ENCODE measurements at places on chromosomes 5 and 9.

DNA sequence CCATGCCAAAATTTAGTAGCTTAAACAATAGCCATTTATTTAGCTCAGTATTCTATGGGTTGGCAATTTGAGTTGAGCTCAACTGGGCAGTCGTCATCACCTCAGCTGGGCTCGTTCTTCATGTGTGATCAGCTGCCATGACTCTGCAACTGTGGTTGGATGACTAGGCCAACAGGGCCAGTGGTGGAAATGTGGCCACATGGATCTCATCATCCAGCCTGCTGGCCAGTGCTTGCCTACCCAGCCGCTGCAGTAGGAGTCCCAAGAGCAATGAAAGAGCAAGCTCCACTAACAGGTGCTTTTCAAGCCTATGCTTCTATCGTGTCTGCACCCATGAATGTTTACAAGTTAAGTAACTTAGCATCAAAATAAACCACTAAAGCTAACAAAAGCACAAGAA is 158.0 kb downstream of the ATPSCKMT start:
- DNase-seq: no peak

DNA sequence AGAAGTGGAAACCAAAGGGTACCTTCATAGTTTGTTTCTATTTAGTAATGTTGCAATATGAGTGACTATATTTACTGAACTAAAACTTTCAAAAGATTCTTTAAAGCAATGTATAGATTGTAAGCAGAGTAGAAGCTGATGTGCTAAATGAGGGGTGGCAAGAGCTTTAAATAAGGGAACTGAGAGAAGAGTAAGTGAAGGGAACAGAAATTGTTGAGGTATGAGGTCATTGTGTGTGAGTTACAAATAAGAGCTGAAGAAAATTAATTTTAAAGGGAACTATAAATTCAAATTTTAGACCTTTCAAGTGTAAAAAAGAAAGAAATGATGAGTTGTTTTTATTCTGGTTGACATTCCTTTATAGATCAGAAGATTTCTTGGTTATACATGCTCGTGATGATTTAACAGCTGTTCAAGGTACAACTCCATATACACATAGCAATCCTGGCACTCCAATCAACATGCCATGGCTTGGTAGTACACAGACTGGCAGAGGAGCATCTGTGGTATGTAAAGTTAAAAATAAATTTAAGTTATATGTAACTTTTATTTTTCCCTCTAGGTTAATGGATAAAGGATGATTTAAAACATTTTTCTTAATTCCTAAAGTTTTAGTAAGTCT is 135.1 kb upstream of the TNFAIP8 start:
- no peak for DNase-seq

GRCh38 chr5:89246864-89247263 is 363.9 kb upstream of the MEF2C start:
- DNase-seq: no peak

DNA sequence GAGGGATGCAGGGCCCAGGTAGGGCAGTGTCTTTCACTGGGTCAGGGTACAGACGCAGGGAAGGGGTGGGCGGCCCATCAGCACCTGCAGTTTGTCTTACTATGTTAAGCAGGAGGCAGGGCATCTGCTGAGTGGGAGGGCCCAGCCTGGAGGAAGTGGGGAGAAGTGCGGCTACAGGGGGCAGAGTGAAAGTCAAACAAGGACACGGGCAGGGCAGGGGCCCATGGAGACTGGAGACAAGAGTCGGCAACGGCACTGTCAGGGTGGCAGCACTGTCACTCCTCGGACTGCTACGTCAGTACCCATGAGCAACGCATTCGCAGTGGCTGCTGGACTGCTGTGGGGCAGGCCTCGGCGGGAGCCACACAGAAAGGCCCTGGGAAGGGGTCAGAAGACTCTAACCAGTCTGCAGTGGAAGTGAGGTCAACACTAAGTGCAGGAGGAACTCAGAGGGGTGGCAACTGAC is 19.7 kb downstream of the CAMSAP1 start:
- DNase-seq: no peak

- peak; percentile 6 for DNase-seq
Observed at GRCh38 chr5:79806741-79807140, 117.1 kb downstream of the CMYA5 start.
